Left lung (tissue), 14 donors: ENCODE measurements at places on chromosomes 1 and 21. TPM values are rescaled to one million over a fixed set of nuclear protein-coding genes. Genes with fewer than 3 reads are reported as not detected.

DNA sequence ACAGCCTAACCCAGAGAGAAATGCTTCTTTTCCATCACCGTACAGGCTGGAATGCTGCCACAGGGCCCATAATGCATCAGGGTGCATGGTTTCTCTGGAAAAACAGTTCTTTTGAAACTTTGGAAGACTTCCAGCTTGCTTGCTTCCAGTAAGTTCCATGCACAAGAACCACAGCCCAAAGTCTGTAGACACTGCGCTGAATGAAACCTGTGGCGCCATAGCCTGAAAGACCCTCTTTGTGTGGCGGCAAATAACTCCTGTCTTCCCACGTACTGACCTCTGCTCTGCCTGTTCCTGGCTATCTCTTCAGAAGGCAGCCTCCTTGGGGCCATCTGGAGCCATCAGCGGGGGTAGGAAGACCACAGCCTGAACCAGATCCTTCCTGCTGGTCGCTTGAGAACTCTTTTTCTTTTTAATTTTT, 15.1 kb downstream of the MIIP start:
- no peak for DNase-seq
- H3K4me1 ChIP-seq: no peaks in the 10 kb centered on the region
- H3K4me3 ChIP-seq: no peak overlapping the region

- H3K27me3 ChIP-seq: peaks cover 14% of the 10 kb centered on the region
- peak overlapping the region; percentile 63 for H3K4me3 ChIP-seq
- H3K27ac ChIP-seq: peak overlapping the region; percentile 95
- no peaks in the 10 kb centered on the region for H3K36me3 ChIP-seq
- no peak for DNase-seq
These were observed 604 bp downstream of the FGR start for GRCh38 chr1:27634177-27634984.

DNA sequence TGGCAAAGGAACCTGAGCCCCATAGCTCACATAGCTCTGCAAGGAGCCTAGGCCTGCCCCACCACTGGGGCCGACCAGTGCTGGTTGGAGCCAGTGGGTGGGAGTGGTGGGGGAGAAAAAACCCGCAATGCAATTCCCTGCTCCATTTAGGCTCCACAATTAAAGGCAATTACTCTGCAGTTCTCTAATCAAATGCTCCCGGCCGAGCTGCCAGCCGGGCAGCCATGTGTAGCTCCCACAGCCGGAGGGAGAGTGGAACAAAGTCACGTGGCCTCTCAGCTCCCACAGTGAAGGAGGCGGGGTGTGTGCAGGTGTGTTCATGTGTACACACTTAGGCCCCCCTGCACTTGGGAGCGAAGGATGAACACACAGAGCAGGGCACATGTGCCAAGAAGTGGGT, 81.6 kb downstream of the KIRREL1 start:
- H3K27ac ChIP-seq: no peak overlapping the region
- peak; percentile 48 for DNase-seq
- H3K4me1 ChIP-seq: no peaks in the 10 kb centered on the region
- H3K27me3 ChIP-seq: no peaks in the 10 kb centered on the region
- peaks cover 13% of the 10 kb centered on the region for H3K36me3 ChIP-seq

The GPR52 gene
- total RNA-seq: 2.7 TPM

The FCRL1 gene
- 0.85 TPM for total RNA-seq
